ENCODE measurements at places on chromosomes 13 and 19.
A peak's percentile ranks its signal among the peaks of the same experiment; 100 is the strongest.

- DNase-seq = no peak
Observed at GRCh38 chr19:39417463-39418181, 5.2 kb downstream of the PLEKHG2 start.

- no peak for DNase-seq
Observed at GRCh38 chr13:45109102-45109720, 11.1 kb upstream of the GTF2F2 start.

- no peak for DNase-seq
Observed at GRCh38 chr19:39078436-39079200, 5.5 kb upstream of the ACP7 start.

GRCh38 chr13:24670174-24670573, 10.0 kb upstream of the ATP12A start:
- no peak for DNase-seq

GRCh38 chr19:1274852-1275259, 474 bp upstream of the FAM174C start:
- DNase-seq = peak; percentile 58

- no peak for DNase-seq
Observed at GRCh38 chr13:35833031-35833430, 298.2 kb downstream of the DCLK1 start.

DNA sequence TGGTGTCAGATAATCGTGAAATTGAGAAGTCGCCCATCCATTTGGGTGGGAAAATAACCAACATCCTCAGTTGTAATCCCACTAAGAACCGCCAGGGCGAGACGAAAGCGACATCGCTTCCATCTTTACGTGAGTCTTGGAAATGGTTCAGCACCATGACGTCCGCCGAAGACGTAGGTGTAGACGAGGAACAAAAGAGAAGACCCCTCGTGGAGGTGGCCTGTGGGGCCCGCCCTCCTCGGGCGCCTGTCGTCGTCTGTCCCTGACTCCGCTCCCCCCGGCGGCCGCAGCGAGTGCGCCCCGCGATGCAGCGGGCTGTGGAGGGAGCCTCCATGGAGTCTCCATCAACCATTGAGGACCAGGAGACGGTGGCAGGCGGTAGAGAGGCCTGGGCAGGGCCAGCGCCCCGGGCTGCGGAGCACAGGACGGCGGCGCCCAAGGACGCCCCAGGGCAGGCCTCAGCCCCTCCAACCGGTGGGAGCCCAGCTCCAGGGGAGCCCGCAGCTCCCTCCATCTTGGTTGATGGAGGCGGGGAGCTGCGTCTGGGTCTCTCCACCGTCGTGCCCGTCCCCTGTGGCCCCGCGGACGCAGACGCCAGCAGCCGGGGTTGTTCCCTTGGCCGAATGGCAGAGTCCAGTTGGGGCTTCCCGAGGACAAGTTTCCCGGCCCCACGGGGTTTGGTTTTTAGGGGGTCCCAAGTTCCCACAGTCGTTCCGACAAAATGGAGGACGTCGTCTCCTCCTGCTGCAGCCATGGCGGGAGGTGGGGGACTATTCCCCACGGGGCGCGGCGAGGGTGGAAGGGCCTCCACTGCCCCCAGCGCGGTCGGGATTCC, 990 bp upstream of the ZMYM2 start:
- peak; percentile 87 for DNase-seq

All from BE2C (cell line).